ENCODE measurements at places on chromosomes 12 and 14.
A peak's percentile ranks its signal among the peaks of the same experiment; 100 is the strongest.

DNA sequence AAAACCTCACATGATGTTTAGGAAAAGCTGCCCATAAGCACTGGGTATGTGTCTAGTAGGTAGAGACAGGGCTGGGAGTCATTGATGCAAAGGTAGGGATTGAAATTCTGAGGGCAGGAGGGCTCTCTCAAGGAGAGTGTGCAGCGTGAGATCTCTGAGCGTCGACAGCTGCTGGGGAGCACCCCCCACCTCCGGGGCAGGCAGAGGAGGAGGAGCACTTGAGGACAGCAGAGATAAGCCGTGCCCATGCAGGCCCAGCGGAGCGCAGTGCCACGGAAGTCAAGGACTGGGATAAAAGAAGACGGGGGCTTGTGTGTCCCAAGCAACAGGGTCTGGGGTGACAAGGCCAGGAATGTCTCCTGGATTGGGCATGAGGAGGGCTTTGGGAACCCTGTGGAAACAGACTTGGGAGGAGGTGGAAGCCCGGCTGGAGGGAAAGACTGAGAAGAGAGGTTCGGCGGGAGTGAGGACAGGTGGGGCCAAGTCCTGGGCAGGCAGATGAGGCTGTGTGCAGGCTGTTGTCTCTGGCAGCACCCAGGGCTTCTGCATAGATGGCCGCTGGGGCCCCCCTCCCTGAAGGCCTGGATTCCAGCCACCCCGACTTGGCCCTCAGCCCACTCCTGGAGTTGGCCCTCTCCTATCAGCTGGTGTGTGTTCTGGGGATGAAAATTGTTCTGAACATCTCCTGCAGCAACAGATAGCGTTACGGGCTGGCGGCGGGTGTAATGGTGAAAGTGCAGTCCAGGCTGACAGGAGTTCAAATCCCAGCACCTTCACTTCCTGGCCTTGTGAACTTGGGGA, 1.9 kb downstream of the CACNA2D4 start:
- no peak for DNase-seq

- no peak for DNase-seq
Observed at GRCh38 chr12:87690236-87690810, 338.9 kb downstream of the C12orf50 start.

- no peak for DNase-seq
Observed at GRCh38 chr12:132443091-132443490, 46.9 kb upstream of the FBRSL1 start.

- no peak for DNase-seq
Observed at GRCh38 chr14:51039252-51039651, 55.7 kb downstream of the TRIM9 start.

- DNase-seq: no peak
Observed at GRCh38 chr12:47102845-47103651, 23.3 kb upstream of the AMIGO2 start.

DNA sequence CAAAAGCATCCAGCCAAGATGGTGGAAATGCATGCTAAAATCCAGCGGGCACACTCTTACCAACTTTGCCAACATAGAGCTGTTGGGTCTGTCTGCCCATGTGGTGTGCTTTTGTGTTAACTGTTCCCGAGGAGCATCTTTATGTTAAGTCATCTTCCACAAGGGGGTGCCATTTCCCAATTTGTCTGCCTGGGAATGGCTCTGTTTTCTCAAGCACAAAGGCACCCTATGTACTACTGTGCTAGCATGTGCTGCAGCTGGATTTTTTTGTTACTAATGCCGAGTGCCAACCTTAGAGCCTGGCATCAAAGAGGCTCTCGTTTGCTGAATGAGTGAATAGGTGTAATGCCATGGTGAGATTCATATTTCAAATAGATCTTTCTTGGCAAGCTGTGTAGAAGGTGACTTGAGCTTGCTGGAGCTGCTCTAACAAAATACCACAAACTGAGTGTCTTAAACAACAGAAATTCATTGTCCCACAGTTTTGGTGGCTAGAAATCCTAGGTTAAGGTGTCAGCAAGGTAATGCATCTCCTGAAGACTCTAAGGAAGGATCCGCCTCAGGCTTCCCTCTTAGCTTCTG, 74.3 kb downstream of the TRHDE start:
- DNase-seq: no peak

GRCh38 chr12:53751336-53752191, at the start of gene CISTR:
Gene CISTR, minus strand, starts transcription at chr12:53751979.
- DNase-seq: no peak

- DNase-seq: no peak
Observed at GRCh38 chr14:49089107-49089506, 497.1 kb downstream of the RPS29 start.

- DNase-seq: no peak
Observed at GRCh38 chr12:54882079-54882478, 27.8 kb downstream of the MUCL1 start.

- no peak for DNase-seq
Observed at GRCh38 chr12:91672130-91672529, 473.5 kb downstream of the BTG1 start.

GRCh38 chr12:19304149-19304750, 135.0 kb upstream of the AEBP2 start:
- no peak for DNase-seq

DNA sequence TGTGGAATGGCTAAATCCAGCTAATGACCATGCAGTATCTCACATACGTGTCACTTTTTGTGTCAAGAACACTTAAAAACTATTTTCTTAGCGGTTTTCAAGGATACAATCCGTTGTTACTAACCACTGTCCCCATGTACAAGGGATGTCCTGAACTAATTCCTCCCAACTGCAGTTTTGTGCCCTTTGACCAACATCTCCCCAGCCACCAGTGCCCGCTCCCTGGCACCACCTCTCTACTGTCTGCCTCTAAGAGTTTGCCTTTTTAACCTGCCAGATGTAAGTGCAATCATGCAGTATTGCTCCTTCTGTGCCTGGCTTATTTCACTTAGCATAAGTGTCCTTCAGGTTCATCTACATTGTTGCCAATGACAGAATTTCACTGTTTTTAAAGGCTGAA, 315.7 kb downstream of the TMEM121 start:
- DNase-seq: no peak

DNA sequence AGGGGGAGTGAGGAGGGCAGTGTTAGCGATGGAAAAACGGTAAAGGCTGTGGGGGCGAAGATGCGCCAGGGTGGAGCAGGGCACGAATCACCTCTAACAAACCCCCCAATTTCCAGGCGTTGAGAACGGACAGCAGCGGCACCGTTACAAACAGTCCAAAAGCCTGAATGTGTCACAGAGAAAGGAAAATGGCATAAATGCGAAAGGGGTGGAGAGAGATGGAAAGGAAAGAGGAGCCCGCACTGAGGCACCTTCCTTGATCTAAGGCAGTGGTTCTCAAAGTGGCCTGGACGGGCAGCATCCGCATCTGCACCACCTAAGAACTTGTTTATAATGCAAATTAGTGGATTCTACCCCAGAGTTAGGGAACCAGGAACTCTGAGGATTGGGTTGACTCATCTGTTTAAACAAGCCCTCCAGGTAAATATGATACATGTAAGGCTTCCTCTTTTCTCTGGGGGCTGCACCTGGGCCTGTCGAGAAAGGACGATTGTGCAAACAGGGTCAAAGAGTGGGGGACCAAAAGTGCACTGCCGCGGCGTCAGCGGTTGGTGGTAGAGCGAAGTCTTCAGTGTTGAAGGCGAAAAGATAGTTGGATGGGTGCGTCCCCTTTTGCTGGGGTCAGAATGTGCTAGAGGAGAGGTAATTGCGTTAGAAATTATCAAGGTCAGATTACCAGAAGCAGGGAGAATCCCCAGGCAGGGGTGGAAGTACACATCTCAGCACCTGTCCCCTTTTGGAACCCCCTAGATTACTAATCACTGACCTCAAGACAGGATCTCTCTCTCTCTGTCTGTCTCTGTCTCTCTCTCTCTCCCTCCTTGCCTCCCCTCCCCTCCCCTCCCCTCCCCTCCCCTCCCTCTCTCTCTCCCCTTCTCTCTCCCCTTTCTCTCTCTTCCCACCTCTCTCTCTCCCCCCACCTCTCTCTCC, 1.3 kb upstream of the KCNH5 start:
- DNase-seq: no peak

DNA sequence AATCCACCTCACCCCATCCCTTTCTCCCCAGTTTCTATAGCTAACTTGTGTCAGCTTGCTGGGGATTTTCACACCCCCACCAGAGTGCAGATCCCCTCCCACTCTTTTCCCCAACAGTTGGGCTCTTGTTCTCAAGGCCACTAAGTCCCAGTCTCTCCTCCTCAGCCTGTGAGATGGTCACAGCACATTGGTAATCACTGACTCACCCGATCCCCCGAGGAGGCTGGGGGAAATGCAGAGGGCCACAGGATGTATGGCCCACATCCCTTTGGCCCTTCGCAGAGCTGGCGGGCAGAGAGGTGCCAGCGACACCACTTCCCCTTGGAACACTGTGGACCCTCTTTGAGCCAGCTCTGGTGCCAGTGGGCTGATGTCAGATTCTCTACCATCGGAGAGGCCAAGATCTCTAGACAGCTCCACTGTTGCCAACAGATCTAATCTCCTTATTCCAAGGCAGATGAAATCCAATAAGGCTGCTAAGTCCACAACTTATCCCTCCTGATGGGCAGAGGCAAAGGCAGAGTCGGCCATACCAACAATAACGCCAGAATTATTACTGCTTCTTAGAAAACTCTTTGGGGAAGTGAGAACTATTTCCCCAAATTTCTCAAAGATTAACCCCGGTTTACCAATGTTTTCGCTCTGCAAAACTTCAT, 1.6 kb downstream of the FMNL3 start:
- no peak for DNase-seq

DNA sequence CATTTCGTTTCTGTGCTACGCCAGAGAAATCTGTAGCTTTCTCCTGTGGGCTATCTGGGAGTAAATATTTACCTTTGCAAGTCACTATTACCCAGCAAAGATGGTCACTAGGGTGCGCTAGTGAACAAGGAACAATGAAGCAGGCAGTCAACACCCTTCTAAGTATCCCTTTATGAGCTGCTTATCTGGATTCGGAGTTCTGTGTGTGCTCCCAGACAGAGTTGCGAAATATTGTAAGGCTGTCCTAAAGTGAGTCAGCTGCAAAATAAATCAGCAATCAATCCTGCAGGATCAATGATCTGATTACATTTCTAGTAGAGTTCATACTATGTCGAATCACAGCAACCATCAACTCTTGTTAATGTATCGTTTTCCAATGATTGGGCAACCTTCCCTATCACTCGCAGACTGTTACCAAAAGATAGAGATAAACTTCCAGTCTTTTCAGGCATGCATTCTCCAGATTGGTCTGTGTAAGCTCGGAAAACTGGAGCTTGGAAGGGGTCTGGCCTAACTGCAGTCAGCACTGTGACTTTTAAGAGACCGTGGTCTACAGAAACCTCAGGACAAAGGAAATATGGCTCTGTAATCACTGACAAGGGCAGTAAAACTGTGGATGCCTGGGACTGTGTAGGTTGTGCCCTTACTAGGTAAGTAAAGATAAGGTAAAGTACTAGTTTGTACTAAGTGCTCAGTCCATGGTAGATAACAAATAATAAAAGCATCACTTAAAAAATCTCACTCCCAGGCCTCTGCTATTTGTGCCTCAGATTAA, 133.5 kb downstream of the KCNK10 start:
- peak; percentile 6 for DNase-seq

DNA sequence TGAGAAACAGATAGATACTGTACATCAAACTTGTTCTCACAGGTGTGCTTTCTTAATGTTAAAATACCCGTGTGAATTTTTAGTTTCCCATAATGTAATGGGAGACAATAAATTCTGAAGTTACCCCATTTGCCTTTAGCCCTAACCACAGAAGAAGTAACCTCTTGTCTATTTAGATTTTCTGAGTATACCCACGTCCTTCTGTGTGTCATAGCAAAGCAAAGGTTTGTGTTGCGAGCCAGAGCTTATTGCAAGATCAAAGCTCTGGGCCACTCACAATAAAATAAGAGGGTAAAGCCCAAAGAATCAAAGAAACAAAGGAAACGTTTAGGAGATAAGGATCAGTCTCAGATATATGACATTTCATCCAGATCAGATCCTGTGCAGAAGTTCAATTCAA, 73.9 kb downstream of the BMP4 start:
- DNase-seq: no peak

GRCh38 chr12:106759526-106760183, 14.8 kb upstream of the RIC8B start:
- no peak for DNase-seq

DNA sequence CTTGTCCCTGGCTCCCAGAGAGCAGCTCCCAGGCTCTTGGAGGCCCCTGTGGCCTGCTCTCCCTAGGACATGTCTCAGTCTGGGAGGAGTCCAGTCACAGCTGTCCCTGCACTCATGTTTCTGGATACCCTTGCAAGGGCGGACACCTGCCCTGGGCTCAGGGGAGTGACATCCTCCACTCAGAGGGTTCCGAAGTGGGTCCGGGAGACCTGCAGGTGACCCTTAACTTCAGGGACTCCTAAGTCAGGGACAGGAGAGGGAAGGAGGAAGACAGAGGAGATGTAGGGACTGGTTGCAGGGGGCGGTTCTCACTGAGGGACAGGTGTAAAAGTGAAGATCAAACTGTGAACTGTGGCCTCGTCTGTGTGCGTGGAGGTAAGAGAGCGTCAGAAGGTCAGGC, 37.6 kb downstream of the CACNA2D4 start:
- no peak for DNase-seq

DNA sequence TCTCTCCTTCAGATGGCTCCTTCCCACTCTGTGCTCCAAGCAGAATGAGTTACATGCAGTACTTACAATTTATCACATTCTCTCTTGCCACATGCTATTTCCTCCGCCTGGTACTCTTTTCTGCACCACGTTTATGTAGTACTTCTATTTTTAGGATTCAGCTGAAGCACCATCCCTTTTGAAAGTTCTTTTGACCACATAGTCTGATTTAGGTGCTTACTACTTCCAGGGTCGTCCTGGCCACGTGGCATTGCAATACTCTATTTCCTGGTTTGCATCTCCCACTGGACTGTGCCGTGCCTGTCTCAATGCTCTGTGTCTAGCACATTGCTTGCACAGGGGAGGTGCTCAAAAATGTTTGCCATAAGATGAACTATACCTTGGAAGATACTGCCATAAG, 16.3 kb upstream of the TBC1D30 start:
- no peak for DNase-seq

- no peak for DNase-seq
Observed at GRCh38 chr12:92762773-92763172, 60.0 kb downstream of the PLEKHG7 start.

- DNase-seq: no peak
Observed at GRCh38 chr14:51520087-51520486, 131.6 kb upstream of the FRMD6 start.

- DNase-seq: no peak
Observed at GRCh38 chr14:103385929-103386712, 906 bp downstream of the MARK3 start.

DNA sequence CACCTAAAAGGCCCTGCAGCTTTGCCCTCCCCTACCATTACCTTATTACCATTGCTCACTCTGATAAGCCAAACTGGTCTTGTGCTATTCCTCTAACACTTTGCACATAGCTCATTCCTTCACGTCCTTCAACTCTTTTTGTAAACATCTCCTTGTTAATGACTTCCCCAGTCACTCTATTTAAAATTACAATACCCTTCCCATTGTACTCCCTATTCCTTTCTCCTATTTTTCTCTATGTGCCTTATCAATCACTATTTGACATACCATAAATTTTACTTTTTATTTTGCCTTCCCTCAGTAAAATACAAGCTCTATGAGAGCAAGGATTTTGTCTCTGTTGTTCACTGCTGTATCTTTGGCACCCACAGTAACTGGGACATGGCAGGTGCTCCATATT, 5.4 kb downstream of the SARNP start:
- no peak for DNase-seq

- no peak for DNase-seq
Observed at GRCh38 chr12:105801351-105801750, 337.4 kb downstream of the NUAK1 start.
